Posterior vena cava (tissue), 2 donors: ENCODE measurements at places on chromosomes 6 and 20.

GRCh38 chr6:127291495-127291894 lies 24.8 kb downstream of the RNF146 start:
- no peak for DNase-seq

GRCh38 chr6:66429210-66429609 lies 722.2 kb upstream of the EYS start:
- no peak for DNase-seq

GRCh38 chr20:17445543-17445942 lies 85.6 kb downstream of the BFSP1 start:
- DNase-seq = no peak

GRCh38 chr6:610882-611281 lies 46.0 kb downstream of the HUS1B start:
- no peak for DNase-seq

GRCh38 chr6:33428224-33428965 lies 8.5 kb downstream of the SYNGAP1 start:
- DNase-seq = peak; percentile 85

DNA sequence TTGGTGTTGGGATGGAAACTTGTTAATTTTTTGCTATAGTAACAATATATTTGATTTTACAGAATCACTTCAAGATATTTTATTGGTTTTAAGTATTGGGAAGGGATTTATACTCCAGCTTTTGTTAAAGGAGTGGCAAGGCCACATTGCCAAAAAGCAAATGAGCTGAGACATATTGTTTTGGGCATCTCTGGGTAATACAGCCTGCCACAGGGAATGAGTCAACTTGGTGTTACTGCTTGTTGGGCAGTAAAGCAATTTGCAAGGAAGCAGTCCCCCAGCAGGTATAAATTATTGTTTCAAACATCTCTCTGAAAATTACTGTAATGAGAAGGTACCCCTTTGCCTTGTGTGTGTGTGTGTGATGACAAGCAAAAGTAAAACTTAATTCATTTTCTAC lies 868.3 kb upstream of the FLRT3 start:
- DNase-seq = no peak

GRCh38 chr6:17361013-17361412 lies 32.4 kb upstream of the CAP2 start:
- no peak for DNase-seq

- DNase-seq = no peak
Observed at GRCh38 chr20:17571153-17571527, 1.3 kb downstream of the DSTN start.

GRCh38 chr6:144008120-144008811 lies at the start of gene PLAGL1:
TSS of gene PLAGL1 (minus strand) at chr6:144008259. CDS start at chr6:143948136, 60,123 bp downstream.
- DNase-seq = peak; percentile 91

DNA sequence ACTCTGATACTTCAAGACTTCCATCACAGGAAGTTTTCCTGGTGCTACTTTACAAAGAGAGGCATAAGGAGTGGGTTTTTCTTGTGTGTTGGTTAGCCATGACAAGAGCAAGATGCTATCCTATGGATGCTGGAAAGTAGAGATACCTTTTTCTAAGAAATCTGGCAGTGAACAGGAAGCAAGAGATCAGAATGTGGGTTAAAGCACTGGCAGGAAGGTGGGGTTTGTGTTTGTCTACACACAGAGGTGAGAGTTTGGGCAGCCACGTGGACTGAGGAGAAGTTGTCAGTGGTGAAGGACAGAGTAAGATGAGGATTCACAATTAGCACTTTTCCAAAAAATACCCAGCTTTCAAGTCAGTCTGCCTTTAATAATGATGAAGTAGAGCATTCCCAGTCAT lies 17.9 kb downstream of the SLC2A12 start:
- no peak for DNase-seq

DNA sequence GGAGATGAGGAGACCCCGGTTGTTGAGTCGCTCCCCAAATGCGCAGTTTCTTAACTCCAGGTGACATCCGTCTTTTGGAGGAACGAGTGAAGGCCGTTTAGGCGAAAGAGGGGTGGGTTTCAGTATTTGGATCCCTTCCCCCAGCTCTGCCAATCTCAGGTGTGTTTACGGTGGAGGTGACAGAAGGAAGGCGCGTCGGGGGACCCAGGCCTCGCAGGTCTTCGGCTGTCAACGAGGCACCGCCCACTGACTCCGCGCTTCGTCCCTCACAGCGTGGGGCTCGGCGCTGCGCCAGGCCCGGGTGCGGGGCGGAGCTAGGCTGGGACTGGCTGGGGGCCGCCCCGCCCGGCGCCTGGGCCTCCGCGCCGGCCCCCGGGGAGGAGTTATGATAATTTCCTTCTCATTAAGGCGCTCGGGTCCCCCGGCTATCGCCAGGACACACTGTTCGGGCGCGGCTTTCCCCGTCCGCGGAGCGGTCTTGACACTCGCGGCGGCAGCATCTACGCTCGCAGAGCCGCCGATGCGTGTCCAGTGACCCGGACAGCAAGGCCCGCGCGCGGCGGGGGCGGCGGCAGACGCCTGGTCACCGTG lies at the start of gene TFAP2C:
Gene TFAP2C, plus strand, starts transcription at position 434 of the 591 bp plus-strand sequence. CDS start 239 bp downstream, outside the sequence.
- DNase-seq = peak; percentile 88

DNA sequence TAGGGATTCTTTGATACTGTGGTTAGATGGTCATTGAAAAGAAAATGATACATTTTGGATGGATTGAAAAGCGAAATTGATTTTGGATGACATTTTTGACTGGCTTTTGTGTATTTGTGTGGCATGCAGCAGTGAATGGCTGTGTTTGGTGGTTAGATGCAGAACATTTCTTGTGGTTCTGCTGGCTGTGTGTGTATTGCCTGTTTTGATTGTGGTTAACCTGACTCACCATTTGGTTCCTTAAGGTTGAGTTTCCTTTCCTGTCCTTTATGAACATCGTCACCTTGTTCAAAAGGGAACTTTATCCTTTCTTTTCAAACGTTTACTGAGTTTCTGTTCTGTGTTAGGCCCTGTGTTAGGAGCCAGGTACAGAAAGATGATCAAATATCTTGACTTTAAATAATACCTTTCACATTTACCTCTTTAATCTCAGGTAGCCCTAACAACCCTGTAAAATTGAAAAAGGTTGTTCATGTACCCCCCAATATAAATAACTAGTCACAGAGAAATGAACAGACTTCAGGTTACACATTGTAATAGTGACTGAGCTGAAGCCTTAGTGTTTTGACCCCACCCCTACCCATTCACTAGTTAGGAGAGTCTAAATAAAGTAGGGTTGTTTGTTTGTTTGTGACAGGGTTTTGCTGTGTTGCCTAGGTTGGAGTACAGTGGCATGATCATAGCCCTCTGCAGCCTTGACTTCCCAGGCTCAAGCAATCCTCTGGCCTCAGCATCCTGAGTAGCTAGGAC lies 23.8 kb downstream of the ANKS1A start:
- no peak for DNase-seq

GRCh38 chr20:5658912-5659345 lies 91.3 kb upstream of the SHLD1 start:
- peak; percentile 92 for DNase-seq

- DNase-seq = no peak
Observed at GRCh38 chr6:131867744-131868143, 59.9 kb downstream of the ENPP1 start.

- no peak for DNase-seq
Observed at GRCh38 chr6:31908791-31909190, 6.9 kb upstream of the ZBTB12 start.

DNA sequence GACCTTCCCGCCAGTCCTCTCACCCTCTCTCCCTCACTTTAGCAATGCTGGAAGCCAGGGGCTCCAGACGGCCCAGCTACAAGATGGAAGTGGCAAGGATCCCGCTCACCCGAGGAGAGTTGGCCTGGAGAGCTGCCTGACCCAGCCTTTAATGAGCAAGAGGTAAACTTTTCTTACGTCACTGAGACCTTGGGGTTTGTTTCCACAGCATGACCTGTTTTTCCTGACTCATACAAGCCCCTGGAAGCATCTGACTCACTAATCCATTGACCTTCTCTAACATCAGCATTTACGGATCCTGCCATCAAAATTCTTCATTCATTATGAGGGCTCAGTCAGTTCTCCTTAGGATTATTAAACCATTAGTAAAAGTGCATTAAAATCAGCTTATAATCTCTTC lies 120.4 kb downstream of the MYLK4 start:
- DNase-seq = peak; percentile 89

GRCh38 chr6:46642928-46643751 lies 9.5 kb downstream of the CYP39A1 start:
- no peak for DNase-seq

- peak; percentile 60 for DNase-seq
Observed at GRCh38 chr20:41174373-41174772, 37.0 kb downstream of the PLCG1 start.

DNA sequence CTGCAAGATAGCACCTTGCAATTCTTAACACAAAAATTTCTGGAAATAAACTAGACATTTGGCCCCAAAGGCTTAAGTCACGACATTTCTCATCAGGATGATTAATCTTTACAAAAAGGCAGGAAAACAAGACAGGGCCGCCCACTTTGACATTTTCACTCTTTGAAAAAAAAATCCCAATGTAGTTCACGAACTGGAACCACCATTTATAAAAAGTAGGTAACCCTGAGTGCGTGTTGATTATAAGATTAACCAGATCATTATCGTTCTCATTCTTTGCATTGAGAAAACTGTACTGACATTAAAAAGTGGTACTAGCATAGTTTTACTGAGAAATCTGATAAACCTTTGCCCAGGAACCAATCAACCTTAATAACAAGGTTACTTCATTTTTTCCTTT lies 108.8 kb downstream of the HUS1B start:
- DNase-seq = no peak
